Dermis microvascular lymphatic vessel endothelial cell (primary cell): ENCODE measurements at places on chromosomes 11 and 22.

DNA sequence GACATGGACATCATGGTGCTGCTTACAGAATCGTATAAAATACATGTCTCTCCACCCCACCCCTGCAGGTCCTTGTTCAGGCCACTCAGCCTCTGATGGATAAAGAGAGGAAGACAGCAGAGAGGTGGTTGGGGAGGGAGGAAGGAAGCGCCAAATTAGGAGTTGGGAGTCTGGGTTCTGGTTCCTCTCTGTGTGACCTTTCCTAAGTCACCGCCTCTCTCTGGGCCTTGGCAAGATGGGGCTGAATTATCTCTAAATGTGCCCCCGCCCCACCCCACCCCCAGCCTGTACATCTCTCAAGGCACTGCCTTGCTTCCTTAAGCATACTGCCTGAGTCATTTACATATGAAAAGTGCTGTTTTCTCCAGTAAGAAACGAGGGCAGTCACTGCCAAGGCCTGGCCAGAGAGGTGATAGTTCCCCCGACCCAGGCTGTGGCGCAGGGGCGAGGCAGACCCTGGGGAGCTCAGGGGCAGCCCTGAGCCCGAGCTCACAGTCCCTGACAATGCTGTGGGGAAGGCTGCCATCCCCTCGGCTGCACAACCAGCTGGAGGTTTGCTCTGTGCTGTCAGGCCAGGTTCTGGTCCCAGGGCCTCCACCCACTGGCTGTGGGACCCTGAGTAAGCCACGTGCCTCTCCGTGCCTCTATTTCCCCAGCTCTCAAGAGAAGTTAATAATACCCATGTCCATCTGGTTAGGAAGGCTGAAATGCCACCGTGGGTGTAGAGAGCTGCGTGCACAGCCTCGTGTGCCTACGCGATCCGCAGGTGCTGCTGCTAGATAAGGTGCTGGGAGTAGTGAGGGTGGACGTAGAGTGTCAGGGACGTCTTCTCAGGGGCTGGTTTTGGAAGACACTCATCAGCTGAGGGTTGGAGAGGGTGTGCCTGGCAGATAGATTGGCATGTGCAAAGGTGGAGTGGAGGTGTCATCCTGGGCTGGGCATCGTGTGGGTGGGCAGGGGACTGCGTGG is 55.3 kb downstream of the CACNA1I start:
- no peak for DNase-seq

DNA sequence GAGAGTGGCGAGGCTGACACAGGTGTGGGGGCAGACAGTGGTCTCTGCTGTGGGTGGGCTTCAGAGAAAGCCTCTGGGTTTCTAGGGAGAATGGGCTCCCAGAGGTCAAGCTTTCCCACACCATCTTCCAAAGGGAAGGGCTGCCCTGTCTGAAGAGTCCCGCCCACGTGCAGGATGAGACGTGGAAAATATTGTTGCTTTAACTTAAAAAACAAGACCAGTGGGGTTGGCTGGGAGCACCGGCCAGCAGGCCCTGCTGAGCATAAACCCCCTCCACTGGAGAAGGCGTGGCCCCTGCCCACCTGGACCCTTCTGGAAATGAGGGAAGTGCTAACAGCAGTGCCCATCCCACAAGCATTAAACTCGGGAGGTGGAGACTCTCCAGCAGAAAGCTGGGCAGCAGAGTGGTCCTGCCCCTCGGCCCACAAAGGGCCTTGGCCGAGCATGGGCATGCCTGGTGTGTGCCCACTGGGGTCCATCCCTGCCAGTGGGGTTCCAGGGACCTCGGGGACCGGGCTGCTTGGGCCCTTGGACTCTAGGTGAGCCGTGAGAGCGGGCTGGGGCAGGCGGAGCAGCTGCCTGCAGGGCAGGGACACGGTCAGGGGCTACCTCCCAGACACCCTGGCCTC is 15.4 kb downstream of the SELENOO start:
- DNase-seq: no peak

GRCh38 chr11:84289381-84289906 is 1003.3 kb upstream of the CCDC90B start:
- no peak for DNase-seq

DNA sequence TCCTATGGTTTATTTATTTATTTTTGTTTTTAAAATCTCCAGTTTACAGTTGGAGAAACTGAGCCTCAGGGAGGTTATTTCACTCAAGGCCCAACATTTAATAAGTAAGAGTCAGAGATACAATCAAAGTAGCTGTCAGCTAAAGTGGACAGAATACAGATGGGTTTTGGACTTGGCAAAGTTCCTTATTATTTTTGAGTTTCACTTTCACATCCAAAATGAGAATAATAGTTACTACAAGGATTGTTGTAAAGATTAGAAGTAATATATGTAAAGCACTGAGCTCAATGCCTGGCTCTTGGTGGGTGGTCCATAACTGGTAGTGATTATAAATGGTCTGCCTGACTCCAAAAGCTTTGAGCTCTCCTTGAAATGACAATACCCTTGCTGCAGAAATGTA is 87.5 kb upstream of the SESN3 start:
- DNase-seq: no peak

GRCh38 chr11:117641008-117641915 is 155.8 kb downstream of the DSCAML1 start:
- no peak for DNase-seq

GRCh38 chr11:57049749-57050148 is 61.0 kb downstream of the OR5AK2 start:
- DNase-seq: no peak

- DNase-seq: no peak
Measured at GRCh38 chr11:66026017-66026529, at the start of gene CATSPER1. TSS of gene CATSPER1 (minus strand) at chr11:66026479. CDS start at chr11:66026379, 100 bp downstream.

GRCh38 chr22:44224166-44224565 is 43.4 kb downstream of the PARVG start:
- no peak for DNase-seq

DNA sequence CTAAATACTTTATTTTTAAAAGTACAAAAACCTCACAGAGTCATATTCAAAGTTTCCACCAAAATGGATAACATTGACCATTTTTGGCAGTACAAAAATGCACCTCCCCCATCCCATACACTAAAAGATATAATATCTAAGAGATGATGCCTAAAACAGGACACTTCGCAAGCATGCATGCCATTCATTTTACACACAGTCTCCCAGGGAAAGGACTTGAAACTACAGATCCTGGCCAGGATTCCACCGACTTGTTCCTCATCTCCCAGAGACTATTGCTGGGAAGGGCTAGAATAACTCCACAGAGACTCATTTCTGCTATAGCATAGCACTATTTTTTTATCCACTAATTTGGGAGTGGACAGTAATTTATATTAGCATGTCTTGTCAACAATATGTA is 81.7 kb downstream of the MTNR1B start:
- DNase-seq: no peak

- no peak for DNase-seq
Measured at GRCh38 chr11:69752890-69753289, 22.3 kb downstream of the FGF4 start.

- DNase-seq: peak; percentile 82
Measured at GRCh38 chr22:19844377-19845053, 10.2 kb downstream of the GNB1L start.

GRCh38 chr11:65221026-65221425 is 39.3 kb downstream of the CAPN1 start:
- DNase-seq: no peak

- peak; percentile 80 for DNase-seq
Measured at GRCh38 chr11:123654566-123655081, at the start of gene SCN3B. TSS of gene SCN3B (minus strand) at chr11:123654624. CDS start at chr11:123653801, 823 bp downstream.

- no peak for DNase-seq
Measured at GRCh38 chr22:45977003-45977411, at the start of gene WNT7B. TSS of gene WNT7B (minus strand) at chr22:45977162. CDS start at chr22:45976754, 408 bp downstream.

- no peak for DNase-seq
Measured at GRCh38 chr11:114256967-114257286, 39.3 kb upstream of the NNMT start.

- DNase-seq: peak; percentile 32
Measured at GRCh38 chr22:23215294-23216241, 35.3 kb downstream of the BCR start.
